ENCODE measurements at places on chromosomes 5 and 9.
A peak's percentile ranks its signal among the peaks of the same experiment; 100 is the strongest.

- H3K4me3 ChIP-seq, result no peak overlapping the region
- H3K36me3 ChIP-seq, result peaks cover 96% of the 10 kb centered on the region
- DNase-seq, result no peak
Observed at GRCh38 chr9:127664678-127665507, 41.9 kb upstream of the CFAP157 start.

DNA sequence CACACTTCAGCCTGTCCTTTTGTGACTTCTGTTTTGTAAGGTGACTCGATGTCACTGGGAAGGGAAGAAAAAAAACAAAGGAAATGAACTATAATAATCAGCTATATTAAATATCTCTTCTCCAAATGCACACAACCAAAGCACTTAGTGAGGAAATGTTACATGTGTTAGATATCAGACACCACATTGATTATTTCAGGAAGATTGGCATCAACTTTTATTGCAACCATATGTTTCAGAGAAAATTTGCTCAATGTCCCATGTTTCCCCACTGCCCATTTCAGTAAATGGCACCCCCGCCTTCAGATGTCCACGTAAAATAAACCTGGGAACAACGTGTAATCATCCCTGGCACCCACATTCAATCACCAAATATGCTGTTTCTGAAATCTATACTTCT is 151.8 kb downstream of the EPB41L4A start:
- no peak overlapping the region for H3K27ac ChIP-seq
- no peak for DNase-seq
- peaks cover 19% of the 10 kb centered on the region for H3K36me3 ChIP-seq
- no peak overlapping the region for H3K4me3 ChIP-seq

GRCh38 chr9:136725612-136726011 is 13.2 kb downstream of the DIPK1B start:
- H3K27ac ChIP-seq, result peak overlapping the region; percentile 87
- no peaks in the 10 kb centered on the region for H3K27me3 ChIP-seq
- DNase-seq, result no peak

GRCh38 chr5:154158379-154158737 is 32.2 kb upstream of the GALNT10 start:
- no peaks in the 10 kb centered on the region for H3K27me3 ChIP-seq
- DNase-seq, result no peak
- no peak overlapping the region for H3K27ac ChIP-seq
- no peaks in the 10 kb centered on the region for H3K36me3 ChIP-seq
- H3K4me3 ChIP-seq, result no peak overlapping the region

- H3K4me3 ChIP-seq, result no peak overlapping the region
- peaks cover 3% of the 10 kb centered on the region for H3K4me1 ChIP-seq
- peaks cover 16% of the 10 kb centered on the region for H3K36me3 ChIP-seq
Observed at GRCh38 chr5:123611406-123611709, 99.4 kb downstream of the CSNK1G3 start.

GRCh38 chr5:127097278-127097677 is 24.0 kb upstream of the C5orf63 start:
- no peaks in the 10 kb centered on the region for H3K36me3 ChIP-seq
- H3K4me1 ChIP-seq, result no peaks in the 10 kb centered on the region
- DNase-seq, result no peak
- H3K27me3 ChIP-seq, result no peaks in the 10 kb centered on the region

GRCh38 chr5:13478831-13479465 is 465.5 kb downstream of the DNAH5 start:
- no peak for DNase-seq
- no peaks in the 10 kb centered on the region for H3K36me3 ChIP-seq
- peaks cover 17% of the 10 kb centered on the region for H3K27me3 ChIP-seq
- no peaks in the 10 kb centered on the region for H3K4me1 ChIP-seq
- H3K27ac ChIP-seq, result no peak overlapping the region

DNA sequence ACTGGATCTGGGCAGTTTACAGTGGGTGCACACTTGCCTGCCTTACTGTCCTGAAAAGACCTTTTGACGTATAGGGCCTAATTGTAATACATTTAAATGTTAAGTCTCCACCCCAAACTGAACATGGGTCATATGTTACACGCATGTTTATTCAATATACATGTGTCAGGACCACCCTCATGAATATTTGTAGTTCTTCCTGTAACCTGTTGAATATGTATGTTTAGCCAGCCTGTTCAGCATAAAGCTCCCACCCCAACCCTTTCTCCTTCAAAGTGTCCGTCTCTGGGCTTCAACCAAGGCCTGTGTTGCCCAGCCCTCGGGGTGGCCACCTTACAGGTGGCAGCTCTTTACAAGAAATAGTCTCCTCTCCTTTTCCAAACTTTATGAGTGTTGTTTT is 180.9 kb upstream of the DAP start:
- no peak for DNase-seq
- H3K27ac ChIP-seq, result no peak overlapping the region
- no peak overlapping the region for H3K4me3 ChIP-seq
- no peaks in the 10 kb centered on the region for H3K36me3 ChIP-seq

GRCh38 chr5:132371603-132371994 is 2.1 kb downstream of the SLC22A5 start:
- H3K27me3 ChIP-seq, result no peaks in the 10 kb centered on the region
- peak overlapping the region; percentile 21 for H3K27ac ChIP-seq
- H3K4me1 ChIP-seq, result peaks cover 70% of the 10 kb centered on the region
- peak overlapping the region; percentile 83 for H3K4me3 ChIP-seq
- H3K36me3 ChIP-seq, result no peaks in the 10 kb centered on the region

DNA sequence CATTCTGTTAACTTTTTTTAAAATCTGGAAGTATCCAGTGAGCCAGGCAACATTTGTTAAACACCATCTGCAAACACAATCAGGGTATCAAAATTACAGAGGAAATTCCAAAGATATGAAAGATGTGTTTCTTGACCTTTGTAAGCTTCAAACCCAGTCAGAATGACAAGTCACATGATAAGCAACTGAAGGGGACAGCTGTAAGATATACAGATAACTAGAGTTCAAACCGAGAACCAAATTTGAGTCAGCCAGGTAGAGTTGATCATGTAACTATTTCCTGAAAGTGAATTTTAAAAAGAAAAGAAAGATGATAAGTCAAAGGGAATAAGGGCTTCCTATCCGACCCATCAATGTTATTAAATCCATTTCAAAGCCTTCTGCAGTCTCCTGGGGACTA is 196.2 kb downstream of the DEPDC1B start:
- no peaks in the 10 kb centered on the region for H3K27me3 ChIP-seq
- H3K4me1 ChIP-seq, result peaks cover 5% of the 10 kb centered on the region
- H3K27ac ChIP-seq, result peak overlapping the region; percentile 54
- H3K4me3 ChIP-seq, result no peak overlapping the region
- no peak for DNase-seq
- H3K36me3 ChIP-seq, result no peaks in the 10 kb centered on the region

DNA sequence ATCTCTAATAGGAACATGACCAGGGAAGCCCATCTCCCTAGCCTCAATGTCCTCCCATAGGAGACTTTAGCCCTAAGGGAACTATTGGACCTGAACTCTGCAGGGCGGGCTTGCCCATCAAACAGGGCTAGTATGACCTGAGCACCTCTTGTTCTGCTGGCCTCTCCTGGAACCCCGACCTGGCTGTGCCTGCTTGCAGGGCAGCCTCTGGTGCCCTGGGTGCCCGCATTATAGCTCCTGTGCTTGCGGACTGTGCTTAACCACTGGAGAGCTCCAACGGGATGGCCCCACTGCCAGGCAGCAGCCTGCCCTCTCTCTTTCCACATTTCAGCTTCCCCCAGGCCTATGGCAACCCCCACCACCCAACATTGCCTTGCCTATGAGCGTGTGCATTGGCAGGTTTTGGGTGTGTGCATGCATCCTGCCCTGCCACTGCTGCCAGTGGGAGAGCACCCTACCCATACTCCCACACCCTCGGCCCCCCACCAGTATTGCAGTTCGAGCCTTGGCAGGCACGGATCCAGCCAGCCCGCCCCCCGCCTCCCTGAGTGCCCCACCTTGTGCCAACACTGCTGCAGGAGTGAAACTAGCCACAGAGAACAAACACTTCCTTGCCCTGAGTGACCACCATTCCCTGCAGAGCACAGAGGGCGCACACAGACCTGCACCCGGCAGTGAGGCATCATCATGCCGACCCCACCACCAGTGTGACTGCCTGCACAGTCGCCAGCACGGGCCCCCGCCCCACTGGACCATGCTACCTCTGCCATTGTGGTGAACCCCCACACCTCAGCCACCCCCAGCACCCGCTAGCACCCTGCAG is 1123.8 kb upstream of the CDH6 start:
- H3K4me3 ChIP-seq, result no peak overlapping the region
- H3K36me3 ChIP-seq, result no peaks in the 10 kb centered on the region
- H3K27ac ChIP-seq, result no peak overlapping the region
- H3K4me1 ChIP-seq, result no peaks in the 10 kb centered on the region

Measured in left ventricle myocardium inferior (tissue), 1 donor.